ENCODE measurements at places on chromosomes 6 and 20.

GRCh38 chr20:35226884-35227681 is 593 bp downstream of the MMP24 start:
- peak; percentile 28 for DNase-seq

DNA sequence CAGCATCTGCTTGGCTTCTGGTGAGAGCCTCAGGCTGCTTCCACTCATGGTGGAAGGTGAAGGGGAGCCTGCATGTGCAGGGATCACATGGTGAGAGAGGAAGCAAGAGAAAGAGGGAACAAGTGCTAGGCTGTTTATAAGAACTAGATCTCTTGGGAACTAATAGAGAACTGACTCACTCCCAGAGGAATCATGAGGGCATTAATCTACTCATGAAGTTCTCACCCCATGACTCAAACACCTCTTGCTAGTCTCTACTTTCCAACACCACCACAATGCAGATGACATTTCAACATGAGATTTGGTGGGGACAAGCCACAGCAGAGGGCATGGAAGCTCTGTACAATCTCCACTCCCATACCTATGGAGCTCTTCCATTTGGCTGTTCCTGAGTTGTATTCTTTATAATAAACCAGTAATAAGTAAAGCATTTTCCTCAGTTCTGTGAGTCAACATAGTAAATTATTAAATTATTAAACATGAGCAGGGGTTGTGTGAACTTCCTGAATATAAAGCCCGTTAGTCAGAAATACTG is 524.1 kb upstream of the NRSN1 start:
- no peak for DNase-seq

GRCh38 chr6:150152891-150153876 is 10.3 kb downstream of the PPP1R14C start:
- no peak for DNase-seq

DNA sequence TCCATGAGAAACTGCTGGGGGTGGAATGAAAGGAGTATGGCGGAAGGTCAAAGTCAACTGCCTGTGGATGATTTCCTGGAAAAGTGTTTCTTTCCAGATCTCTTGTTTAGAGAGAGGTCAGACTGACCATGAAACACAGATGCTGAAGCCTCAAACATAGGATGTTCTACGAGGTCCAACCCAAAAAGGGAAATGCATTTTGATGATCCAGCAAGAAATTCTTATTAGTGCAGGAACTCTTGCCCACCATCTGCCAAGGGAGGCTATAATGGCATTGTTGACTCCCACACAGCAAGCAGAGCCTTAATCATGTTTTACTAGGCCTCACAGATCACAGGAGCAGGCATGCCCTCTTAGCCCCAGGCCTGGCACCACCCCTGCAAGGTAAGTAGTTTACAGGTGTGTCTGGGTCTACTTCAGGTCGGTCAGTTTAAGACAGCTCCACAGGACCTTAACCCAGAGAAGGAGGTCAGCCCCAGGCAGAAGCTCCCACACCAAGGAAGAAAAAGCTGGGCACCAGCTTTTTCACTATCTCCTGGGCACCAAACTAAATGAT is 67.6 kb upstream of the CNKSR3 start:
- no peak for DNase-seq

DNA sequence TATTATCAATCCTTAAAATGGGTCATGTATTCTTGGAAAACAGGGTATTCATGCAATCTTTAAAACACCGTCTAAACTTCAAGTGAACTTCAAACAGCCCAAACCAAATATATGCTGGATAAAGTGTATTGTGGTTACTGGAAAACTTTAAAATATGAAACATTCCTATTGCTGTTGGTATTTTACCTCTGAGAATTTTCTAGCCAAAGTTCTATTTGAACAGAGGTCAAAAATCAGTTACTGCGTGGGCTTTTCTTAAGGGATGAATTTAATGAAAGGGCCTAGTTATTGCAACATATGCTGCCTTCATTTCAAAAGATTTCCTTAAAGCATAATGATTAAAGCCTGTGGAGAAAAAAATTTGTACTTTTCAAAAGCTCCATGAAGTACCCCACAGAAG is 436.0 kb downstream of the PLCB1 start:
- DNase-seq, result no peak

All from NCI-H510A treated with DMSO at 0.1 percent for 48 hours (cell line).